Peyer's patch (tissue), 4 donors: ENCODE measurements at places on chromosomes 1 and 21. TPM values are rescaled to one million over a fixed set of nuclear protein-coding genes. Genes with fewer than 3 reads are reported as not detected.

The SFN gene
- 66.6 TPM for total RNA-seq

The CCDC190 gene
- not detected for total RNA-seq

The GRHL3 gene
- 0.35 TPM for total RNA-seq

The UBXN11 gene
- total RNA-seq = 21.0 TPM

The CA6 gene
- not detected for total RNA-seq

The CCDC181 gene
- not detected for total RNA-seq

The SRM gene
- 9.3 TPM for total RNA-seq

The KCNA3 gene
- 2.2 TPM for total RNA-seq

The AGMAT gene
- total RNA-seq = 15.7 TPM

The SPATA1 gene
- 0.18 TPM for total RNA-seq

The LCE3E gene
- total RNA-seq = not detected

The SF3B4 gene
- 32.2 TPM for total RNA-seq

The MEX3A gene
- 2.1 TPM for total RNA-seq

The CENPF gene
- total RNA-seq = 6.1 TPM

The UQCRH gene
- 264 TPM for total RNA-seq

The FCMR gene
- total RNA-seq = 9.5 TPM

The SPRR2A gene
- not detected for total RNA-seq

The LAMC2 gene
- total RNA-seq = 29.7 TPM

The IL20 gene
- not detected for total RNA-seq

The FCER1A gene
- not detected for total RNA-seq

The S100A3 gene
- total RNA-seq = not detected

The DYNLT4 gene
- 3.5 TPM for total RNA-seq

The COX20 gene
- 15.6 TPM for total RNA-seq

The AMY1C gene
- total RNA-seq = not detected

The LRRC71 gene
- total RNA-seq = not detected

The CAMK1G gene
- total RNA-seq = not detected

The URB2 gene
- 10.7 TPM for total RNA-seq

The FASLG gene
- total RNA-seq = 1.5 TPM

The OR13G1 gene
- total RNA-seq = not detected

The C1orf52 gene
- 57.8 TPM for total RNA-seq

The KRTAP11-1 gene
- not detected for total RNA-seq

The NUF2 gene
- total RNA-seq = 6.4 TPM

The PRELP gene
- total RNA-seq = 38.3 TPM

The GNAT2 gene
- not detected for total RNA-seq

The SLC19A2 gene
- total RNA-seq = 14.9 TPM

The ATP6V1G3 gene
- total RNA-seq = not detected

The TCHH gene
- total RNA-seq = 0.13 TPM

The MTARC1 gene
- total RNA-seq = 7.8 TPM

The CAPN2 gene
- 143 TPM for total RNA-seq

The PEX11B gene
- total RNA-seq = 25.8 TPM

The LCE1D gene
- total RNA-seq = not detected

The FAM72C gene
- total RNA-seq = not detected

The CDA gene
- 39.1 TPM for total RNA-seq

The OLFML3 gene
- 12.0 TPM for total RNA-seq

The FCRL4 gene
- 2.5 TPM for total RNA-seq

The ATP5PB gene
- total RNA-seq = 271 TPM
